Calu3 (cell line): ENCODE measurements at places on chromosomes 7 and 10. TPM values are rescaled to one million over a fixed set of nuclear protein-coding genes. Genes with fewer than 3 reads are reported as not detected.

NME8 gene
- total RNA-seq, result not detected in 2 replicates

NXPH1 gene
- not detected in 2 replicates for total RNA-seq

BLNK gene
- total RNA-seq, result 7.5 and 9.5 TPM in 2 replicates

LMOD2 gene
- not detected in 2 replicates for total RNA-seq

DNA sequence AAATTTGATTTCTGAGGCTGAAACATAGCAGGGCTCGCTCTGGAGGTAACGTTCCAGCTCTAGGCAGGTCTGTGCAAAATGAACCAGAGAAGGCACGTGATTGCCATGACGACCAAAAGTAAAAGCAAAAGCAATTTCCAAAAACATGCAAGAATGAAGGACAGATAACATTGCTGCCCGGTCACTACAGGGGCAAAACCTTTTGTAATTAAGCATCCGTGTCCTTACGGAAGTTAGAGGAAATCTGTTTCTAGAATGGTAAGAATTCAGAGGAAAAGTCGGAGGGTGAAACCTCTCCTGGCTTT lies 2.9 kb downstream of the KLF6 start:
- no peak for DNase-seq

DNA sequence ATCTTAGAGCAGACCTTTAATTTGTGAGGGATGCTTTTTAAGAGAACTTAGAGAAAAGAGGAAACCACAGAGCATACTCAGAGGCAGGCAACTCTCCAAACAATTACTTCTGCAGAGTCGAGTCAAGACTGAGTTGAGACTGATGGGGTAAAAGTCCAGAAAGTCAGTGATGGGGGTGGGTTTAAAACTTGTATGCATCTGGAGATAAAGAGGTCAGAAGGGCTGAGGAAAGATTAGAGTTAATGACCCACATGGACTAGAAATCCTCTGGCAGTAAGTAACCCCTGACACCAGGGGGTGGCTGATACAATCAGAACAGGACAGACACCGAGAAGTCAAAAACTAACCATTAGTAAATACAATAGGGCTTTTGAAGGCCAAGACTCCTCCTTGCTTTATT lies 42.4 kb upstream of the SEPTIN7 start:
- no peak for DNase-seq

DNA sequence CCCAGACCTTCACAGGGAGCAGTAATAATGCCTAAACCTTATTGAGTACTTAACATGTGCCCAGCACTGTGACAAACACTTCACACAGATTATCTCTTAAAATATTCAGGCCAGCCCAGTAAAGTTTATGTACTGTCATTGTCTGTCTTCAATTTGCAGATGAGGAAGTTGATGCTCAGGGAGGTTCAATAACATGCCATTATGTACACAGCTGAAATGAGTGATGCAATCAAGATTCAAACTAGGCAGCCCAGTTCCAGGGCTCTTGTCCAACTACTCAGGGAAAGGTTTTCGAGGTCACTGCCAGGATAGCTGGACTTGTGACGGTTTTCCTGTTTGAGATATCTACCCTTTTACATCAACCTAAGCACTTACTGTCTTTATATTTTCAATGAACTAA lies 56.1 kb downstream of the AUTS2 start:
- no peak for DNase-seq

DNA sequence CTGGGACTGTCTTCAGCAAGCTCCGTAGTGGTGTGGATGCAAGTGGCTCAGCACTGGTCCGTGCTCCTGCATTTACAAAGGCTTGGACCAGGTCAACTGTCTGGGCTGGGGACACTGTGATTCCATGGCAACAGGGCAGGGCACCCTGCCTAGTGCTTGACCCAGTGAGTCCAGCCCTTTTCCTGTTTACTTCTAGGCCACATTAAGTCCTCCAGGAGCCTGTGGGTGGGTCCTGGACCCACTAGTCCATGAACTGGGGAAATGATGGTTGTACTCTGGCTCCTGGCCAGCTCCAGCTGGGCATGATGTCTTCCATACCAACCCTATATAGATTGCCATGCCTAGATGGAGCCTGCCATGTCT lies 152.0 kb downstream of the RPS24 start:
- no peak for DNase-seq

DNA sequence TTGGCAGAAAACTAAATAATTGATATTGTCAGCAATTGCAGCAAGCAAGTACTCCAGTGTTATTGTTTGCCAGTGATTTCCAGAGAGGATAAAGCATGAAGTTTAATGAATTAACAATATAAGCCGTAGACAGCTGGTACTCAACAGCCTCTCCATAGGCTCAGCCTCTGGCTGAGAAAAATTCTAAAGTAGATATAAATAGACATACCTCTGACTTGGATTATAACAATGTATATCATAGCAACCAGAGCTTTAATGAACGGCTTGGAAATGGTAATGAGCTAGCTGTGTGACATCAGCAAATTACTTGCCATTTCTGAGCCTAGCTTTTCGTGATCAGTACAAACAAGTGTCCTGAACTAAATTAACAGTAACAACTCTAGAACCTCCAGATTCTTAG lies 1055.4 kb upstream of the AUTS2 start:
- DNase-seq, result no peak

- DNase-seq, result no peak
Measured at GRCh38 chr10:43981232-43981631, 332.6 kb upstream of the ZNF32 start.

DNA sequence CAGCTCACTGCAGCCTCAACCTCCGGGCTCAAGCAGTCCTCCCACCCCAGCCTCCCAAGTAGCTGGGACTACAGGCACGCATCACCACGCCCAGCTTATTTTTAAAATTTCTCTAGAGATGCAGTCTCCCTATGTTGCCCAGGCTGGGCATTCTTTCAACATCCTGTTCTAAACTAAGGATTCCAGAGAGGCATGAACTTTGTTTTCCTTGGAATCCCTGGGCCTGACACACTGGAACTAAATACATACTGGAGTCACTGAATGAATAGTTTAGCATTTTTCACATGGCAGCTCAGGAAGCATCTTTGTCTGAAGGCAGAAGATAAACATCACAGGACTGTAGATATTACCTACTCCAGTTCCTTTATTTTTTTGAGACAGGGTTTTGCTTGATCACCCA lies 108.7 kb downstream of the ITIH5 start:
- DNase-seq, result no peak

DNA sequence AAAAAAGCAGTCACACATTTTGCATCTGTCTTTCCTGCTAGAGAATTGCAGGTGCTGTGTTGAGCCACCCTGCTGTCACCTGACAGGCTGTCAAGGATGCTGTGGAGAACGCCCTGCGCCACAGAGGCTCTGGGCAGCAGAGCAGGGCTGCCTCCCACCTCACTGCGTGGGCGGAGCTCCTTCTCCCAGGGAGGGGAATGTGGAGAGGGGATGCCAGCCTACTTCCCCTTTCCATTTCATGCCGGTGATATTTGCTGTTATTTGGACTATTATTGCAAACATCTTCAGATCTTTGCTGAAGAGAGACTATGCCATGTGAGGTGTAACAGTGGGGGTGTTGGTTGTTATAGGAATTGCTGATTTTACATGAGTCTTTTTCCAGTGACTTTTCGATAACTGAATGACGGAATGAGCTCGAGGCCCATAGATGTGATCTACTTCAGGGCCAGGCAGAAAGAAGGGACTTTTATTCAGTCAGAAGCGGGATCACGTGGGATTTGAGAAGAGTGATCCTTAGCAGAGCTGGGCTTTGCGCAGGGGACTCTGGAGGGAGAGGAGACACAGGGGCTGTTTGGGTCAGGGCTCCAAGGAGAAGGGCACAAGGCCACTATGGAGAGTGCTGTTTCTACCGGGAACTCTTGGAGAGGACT lies 13.6 kb upstream of the PRKAG2 start:
- DNase-seq, result no peak

DNA sequence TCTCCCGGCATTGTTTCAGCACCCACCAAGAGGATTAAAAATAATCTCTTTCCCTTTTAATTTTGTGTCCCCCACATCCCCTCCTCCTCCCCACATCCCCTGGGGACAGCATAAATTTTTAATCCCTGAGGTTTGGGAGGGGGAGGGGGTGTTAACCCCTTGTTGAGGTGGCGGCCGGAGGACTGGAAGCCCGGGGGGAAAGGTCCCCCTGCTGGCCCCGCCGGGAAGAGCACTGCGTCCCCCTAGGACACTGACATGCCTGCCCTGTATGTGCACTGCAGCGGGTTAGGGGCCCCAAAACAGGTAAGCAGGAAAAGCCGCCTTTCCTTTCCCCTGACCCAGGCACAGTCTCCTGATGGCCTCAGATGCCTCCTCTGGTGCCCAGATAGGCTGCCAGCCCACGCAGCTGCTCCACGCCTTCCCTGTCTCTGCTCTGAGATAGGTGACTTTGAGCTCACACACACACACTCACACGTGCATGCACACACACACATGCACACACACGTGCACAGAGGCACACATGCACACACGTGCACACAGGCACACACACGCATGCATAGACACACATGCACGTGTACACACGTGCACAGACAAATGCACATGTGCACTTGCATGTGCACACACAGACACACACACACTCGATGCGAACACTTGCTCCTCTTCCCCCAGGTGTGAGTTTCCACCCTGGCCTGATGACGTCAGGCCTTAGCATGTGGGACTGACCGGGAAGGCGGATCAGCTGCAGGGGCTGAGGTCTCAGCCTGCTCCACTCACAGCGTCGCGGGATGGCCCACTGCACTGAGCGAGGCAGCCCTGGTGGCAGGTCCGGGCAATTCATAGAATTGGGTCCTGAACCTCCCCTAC lies 12.3 kb downstream of the CNPY1 start:
- DNase-seq, result peak; percentile 54

DNA sequence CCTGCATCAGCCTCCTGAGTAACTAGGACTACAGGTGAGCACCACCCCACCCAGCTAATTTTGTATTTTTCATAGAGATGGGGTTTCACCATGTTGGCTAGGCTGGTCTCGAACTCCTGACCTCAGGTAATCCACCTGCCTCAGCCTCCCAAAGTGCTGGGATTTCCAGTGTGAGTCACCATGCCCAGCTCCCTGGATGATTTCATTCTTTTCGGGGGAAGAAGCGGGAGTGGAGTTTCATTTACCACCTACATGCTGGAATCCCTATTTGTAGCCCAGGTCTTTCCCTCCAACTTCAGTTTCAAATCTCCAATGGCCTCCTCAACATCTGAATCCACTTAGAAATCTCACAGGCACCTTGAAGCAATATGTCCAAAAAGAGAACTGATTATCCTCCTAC lies 2.9 kb upstream of the BTRC start:
- DNase-seq, result no peak
